Activated CD8-positive, alpha-beta memory T cell treated with anti-CD3 and anti-CD28 coated beads for 48 hours (primary cell): ENCODE measurements at places on chromosomes 16 and 17.

DNA sequence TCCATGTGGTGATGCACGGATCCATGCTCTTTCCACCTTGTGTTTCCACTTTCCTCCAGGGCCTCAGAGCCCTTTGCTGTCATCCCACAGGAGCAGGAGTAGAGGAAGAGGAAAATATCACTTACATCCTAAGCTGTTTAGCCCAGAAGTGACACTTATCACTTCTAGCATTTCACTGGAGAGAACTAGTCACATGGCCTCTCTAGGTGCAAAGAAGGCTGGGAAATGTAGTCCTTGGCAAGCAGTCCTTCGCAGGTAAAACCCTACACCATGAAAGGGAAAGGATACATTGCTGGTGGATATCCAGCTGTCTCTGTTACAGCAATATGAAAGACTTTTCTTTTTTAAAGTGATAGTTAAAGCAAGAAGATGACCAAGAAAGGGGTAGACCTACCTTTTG lies 185.9 kb downstream of the RGS9 start:
- DNase-seq = no peak

DNA sequence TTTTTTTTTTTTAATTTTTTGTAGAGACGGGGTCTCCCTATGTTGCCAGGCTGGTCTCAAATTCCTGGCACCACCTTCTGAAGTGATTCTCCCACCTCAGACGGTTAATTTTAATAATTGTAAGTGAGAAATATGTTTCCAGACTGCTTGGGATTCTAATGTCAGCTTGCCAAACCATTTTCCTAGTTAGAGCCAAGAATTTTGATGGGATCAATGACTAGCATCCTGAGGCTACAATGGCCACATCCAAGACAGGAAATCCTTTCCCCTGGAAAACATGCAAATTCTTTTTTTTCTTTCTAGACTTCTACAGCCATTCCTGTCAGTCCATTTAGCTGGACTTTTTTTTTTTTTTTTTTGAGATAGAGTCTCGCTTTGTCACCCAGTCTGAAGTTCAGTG lies 32.6 kb downstream of the IGF2BP1 start:
- DNase-seq = no peak

- no peak for DNase-seq
These were observed 115.9 kb downstream of the ANKRD11 start for GRCh38 chr16:89374393-89374960.

GRCh38 chr17:69672924-69673323 lies 258.4 kb downstream of the MAP2K6 start:
- no peak for DNase-seq

- no peak for DNase-seq
These were observed 9.5 kb upstream of the HNF1B start for GRCh38 chr17:37754363-37754762.

GRCh38 chr17:70078994-70079531 lies 4.0 kb downstream of the KCNJ16 start:
- DNase-seq = no peak

- DNase-seq = no peak
These were observed 22.8 kb upstream of the IRX3 start for GRCh38 chr16:54309341-54309740.

DNA sequence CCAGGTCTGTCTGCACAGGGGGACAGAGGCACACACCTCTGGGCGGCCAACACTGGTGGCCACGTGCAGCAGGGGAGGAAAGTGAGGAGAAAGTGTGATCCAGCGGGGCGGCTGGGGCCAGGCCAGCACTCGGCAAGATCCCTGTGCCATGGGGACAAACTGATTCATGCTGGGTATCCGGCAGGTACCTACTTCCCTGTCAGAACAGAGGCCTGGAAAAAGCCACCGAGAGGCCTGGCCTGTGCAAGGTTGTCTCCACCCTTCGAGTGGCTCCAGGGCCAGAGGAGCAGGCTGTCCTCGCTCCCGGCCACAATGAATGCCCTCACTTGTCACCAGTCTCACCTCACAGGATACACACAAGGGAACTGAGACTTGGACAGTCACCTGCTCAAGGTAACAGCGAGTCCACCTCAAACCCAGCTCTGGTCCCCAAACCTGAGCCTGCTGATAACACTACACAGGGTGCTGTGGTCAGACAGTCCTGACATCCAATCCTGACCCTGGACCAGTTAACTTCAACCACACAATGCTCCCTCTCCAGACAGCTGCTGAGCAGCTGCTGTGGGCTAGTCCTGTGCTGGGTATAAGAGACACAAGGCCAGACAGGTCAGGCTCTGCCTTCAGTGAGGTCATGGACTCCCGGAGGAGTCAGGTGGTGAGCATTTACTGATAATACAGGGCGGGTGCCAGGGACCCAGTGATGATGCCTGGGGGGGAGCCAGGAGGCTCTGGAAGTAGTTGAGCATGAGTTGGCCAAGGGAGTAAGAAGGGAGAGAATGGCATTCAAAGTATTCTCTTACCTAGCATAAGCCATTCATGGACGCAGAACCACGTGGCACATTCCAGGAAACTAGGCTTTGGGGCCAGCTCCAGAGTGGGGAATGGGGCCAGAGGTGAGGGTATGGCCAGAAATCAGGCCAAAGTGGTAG lies 53.0 kb downstream of the VAC14 start:
- DNase-seq = no peak

DNA sequence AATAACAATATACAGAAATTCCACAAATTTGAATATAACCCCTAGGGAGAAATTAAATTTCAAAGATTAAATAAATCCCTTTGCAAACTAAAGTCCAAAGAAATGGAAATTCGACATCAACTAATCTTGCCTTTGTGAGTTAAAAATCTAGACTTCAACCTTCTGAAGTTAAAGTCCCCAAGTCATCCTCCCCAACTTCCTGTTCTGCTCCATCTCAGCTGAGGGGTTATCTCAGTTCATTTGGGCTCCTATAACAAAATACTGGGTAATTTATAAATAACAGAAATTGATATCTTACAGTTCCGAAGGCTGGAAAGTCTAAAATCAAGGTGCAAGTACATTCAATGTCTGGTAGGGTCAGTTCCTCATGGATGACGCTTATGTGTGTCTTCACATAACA lies 22.8 kb upstream of the KDM6B start:
- DNase-seq = no peak

GRCh38 chr17:57900991-57901743 lies 51.3 kb upstream of the MRPS23 start:
- DNase-seq = no peak

DNA sequence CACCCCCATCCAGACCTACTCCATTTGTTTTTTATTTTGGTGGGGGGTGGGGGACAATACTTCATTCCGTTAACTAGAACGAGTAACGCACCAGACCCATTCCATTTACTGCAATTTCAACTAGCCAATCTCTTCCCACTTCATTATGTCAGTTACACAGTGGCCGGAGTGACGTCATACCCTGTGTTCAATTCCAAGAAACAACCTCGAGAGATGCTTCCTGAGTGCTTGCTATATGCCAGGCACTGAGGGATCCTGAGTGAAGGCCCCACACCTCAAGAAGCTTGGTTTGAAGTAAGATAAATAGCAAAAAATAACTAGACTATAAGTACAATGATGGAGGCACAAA lies 9.1 kb upstream of the SIAH1 start:
- DNase-seq = no peak

- no peak for DNase-seq
These were observed 5.7 kb downstream of the CSNK1D start for GRCh38 chr17:82267575-82268379.

DNA sequence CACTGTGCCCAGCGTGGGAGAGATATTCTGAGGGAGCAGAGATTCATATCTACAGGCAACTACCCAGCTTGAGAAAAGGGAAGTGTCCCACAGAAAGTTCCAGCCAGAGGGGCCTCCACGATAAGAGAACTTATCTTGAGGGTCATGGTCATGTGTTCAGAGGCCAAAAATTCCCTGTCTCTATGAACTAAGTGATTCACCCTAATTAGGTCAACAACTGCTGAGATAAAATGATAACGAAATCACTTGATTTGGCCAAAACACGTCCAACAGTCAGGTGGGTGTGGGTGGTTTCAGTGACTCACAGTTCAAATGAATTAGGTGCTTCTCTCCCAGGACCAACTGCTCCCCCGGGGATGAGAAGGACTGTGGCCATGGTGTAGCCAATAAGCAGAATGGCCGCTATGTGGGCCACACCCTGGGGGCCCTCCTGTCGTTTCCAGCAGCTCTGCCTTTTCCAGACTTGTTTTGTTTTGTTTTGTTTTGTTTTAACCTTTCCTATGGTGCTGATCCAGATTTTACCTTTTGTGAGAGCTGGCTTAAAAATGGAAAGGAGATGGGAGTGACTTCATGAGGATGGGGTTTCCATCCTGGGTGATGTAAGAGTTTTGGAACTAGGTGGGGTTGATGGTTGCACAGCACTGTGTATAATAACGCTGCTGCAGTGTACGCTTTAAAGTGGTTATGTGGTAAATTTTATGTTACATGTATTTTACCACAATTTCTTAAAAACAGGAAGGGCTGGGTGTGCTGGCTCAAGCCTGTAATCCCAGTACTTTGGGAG lies 8.7 kb downstream of the DNAI2 start:
- no peak for DNase-seq

- no peak for DNase-seq
These were observed 8.9 kb downstream of the CCNF start for GRCh38 chr16:2438121-2438520.

DNA sequence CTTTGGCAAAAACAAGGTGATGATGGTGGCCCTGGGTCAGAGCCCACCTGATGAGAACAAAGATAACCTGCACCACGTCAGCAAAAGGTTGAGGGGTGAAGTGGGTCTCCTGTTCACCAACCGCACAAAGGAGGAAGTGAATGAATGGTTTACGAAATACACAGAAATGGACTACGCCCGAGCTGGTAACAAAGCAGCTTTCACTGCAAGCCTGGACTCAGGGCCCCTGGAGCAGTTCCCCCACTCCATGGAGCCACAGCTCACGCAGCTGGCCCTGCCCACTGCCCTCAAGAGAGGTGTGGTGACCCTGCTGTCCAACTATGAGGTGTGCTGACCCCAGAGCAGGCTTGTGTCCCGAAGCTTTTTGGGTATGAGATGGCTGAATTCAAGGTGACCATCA lies 29.7 kb upstream of the DLX4 start:
- DNase-seq = no peak

- DNase-seq = no peak
These were observed 441 bp downstream of the CMTM4 start for GRCh38 chr16:66695935-66696668.

DNA sequence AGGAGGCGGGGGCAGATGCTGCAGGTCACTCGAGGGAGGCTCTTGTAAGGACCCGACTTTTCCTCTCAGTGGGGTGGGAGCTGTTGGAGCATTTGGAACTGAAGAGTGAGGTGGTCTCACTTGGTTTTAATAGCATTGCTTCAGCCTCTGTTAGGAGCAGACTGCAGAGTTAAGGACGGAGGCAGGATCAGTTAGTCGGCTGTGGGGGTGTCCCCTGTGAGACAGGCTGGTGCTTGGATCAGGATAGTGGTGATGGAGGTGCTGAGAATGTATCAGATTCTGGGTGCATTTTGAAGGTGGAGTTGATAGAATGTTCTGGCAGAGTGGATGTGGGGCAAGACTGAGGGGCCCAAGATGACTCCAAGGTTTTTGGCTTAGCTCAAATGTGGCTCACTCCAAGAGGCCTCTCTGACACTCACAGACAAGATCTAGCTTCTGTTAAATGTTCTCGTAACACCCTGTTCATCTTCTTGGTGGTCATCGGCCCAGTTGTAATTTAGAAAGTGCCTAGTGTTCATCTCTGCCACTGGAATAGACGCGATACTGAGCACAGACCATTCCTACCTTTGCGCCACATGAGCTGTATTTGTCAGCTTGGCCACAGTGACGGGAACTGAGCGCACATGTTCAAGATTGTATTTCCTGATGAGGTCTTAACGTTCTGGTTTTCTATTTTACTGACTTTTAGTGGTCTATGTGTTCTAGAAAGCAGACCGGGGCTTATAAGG lies 7.5 kb downstream of the LCMT1 start:
- DNase-seq = no peak

DNA sequence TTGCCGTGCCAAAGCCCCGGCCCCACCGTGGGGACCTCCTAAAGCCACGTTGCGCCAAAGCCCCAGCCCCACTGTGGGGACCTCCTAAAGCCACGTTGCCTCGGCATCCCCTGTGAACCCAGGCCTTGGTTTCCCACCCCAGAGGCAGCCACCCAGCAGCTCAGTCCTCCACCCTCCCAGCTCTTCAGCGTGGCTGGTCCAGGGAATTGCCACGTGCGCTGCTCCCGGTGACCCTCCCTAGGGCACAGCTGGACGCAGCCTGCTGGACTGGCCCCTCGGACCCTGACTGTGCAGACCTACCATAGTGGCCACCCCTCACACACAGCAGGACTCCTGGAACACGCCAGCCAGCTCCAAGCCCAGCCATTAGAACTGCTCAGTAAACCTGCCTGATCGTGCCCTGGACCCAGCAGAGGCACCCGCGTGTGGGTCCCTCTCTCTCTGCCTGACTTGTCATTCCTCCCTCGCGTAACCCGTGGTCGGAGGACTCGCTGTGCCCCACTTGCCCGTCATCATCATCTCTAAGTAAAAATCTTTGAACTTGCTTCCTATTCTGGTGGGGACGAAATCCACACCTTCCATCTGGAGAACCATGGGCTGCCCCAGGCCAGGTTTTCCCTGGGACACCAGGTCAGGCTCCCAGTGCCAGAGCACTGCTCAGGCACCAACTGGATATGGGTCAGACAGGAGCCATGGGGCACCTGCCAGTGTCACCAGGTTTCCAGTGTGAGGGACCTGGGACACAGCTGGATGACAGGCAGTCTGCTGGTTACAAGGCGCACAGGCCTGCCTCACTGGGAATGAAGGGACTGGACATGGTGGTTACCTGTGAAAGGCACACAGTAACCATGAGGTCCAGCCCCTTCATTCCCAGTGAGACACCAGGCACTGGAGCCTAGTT lies 5.6 kb downstream of the CIAO3 start:
- no peak for DNase-seq

DNA sequence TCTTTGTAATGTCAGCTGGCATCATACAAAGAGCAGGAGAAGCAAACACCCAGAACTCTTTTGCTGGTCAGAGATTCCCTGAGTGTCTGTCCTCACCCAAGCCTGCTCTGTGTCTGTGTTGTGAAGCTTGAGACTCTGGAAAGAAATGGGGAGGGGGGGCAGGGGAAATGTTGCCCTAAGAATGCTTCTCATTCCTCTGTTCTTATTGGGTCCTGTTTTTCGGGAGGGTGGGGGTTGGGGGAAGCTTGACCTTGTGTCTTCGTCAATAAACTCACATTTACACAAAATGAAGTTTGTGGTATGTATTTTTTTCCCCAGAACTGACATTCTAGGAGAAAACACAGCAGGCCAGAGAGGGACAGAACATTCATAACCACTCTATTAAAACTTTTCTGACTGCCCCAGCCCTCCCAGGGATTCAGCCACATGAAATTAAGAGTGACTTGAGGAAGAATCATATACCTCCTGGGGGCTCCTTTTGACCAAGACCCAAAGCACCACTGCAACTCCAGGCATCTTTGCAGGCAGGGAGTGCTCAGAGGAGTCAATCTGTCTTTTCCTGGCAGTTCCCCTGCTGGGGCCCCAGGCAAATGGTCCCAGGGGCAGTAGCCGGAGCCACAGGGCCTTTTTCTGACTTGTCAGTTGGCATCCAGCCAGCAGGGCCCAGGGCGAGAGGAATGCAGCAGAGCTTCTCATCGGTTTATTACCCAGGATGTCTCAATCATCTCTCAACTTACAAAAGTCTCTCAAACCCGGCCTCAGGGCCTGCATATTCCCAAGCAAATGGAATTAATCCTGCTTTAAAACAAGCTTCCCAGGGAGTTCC lies 5.1 kb upstream of the RASL10B start:
- DNase-seq = no peak
